NAMALWA (cell line): ENCODE measurements at places on chromosomes 7 and 10.

- no peak for DNase-seq
Measured at GRCh38 chr7:154610903-154611302, 392.0 kb downstream of the PAXIP1 start.

- DNase-seq: no peak
Measured at GRCh38 chr10:28095791-28096378, 97.0 kb upstream of the ODAD2 start.

GRCh38 chr7:158473221-158473620, 114.4 kb downstream of the PTPRN2 start:
- no peak for DNase-seq

GRCh38 chr7:44415047-44415446, 75.4 kb downstream of the NUDCD3 start:
- no peak for DNase-seq

- DNase-seq: no peak
Measured at GRCh38 chr10:86376403-86376802, 9.8 kb upstream of the GRID1 start.
